H4 (cell line): ENCODE measurements at places on chromosomes 12 and 14.

GRCh38 chr14:22861651-22862050, 9.9 kb upstream of the LRP10 start:
- no peak for DNase-seq

DNA sequence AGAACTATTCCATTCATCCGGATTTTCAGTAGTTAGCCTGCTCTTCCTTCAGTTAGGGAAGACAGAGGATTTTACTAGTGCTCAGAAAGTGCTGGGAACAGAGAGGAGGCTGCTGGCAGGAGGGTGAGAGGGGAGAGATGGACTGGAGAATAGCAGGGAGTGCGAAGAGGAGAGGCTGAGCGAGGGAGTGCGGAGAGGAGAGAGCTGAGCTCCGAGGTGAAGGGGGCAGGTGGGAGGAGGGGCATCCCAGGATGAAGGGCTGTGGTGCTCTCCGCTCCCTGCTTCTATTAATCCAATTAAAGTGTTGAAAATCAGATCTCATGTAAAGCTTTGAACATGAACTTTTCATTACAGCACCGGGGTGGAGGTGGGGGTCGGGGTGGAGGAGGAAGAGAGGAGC, 20.4 kb upstream of the SMOC1 start:
- DNase-seq: no peak

DNA sequence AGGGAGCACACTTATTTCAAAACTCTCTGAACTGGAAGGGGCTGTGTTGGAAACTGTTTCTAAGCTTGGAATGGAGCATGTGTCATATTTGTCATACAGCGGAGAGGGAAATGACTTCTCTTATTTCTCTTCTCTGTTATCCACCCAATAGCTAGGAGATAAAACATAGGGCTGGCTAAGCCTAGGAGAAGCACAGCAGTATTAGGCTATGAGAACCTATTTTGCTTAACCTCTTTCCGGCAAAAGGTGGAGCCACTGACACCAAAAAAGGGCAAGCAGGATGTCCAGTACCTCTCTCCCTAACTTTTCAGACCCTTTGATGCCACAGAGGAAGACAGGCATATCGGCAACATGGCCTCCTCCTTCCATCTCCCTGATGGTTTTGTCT, 148.3 kb downstream of the CRADD start:
- no peak for DNase-seq

- peak; percentile 61 for DNase-seq
Measured at GRCh38 chr14:20657216-20658211, 16.0 kb upstream of the OR6S1 start.

DNA sequence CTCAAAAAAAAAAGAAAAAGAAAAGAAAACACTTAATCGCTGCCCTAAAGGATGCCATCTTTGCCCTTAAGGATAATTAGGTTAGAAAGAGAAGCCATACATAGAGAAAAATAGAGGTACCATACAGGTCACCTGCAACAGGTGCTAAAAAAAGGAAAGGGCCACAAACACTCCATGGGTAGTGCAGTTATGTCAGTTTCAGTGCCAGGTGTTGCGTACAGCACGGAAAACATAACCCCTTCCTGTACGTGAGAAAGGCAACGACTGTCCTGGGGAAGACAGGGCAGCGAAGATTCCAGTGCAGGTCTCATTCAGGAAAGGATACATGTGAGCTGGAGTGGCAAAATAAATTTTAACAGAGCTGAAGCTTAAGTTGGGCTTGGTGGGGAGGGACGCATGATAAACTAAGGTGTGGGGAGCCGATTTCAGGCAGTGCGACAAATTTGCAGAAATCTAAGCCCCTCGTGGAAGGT, 553 bp upstream of the DAZAP2 start:
- DNase-seq: no peak

- peak; percentile 32 for DNase-seq
Measured at GRCh38 chr12:105382771-105383622, 52.5 kb downstream of the C12orf75 start.

- no peak for DNase-seq
Measured at GRCh38 chr12:104740668-104741067, 217.4 kb downstream of the SLC41A2 start.

GRCh38 chr12:25100194-25101091, 94.5 kb downstream of the DNAI7 start:
- DNase-seq: no peak

DNA sequence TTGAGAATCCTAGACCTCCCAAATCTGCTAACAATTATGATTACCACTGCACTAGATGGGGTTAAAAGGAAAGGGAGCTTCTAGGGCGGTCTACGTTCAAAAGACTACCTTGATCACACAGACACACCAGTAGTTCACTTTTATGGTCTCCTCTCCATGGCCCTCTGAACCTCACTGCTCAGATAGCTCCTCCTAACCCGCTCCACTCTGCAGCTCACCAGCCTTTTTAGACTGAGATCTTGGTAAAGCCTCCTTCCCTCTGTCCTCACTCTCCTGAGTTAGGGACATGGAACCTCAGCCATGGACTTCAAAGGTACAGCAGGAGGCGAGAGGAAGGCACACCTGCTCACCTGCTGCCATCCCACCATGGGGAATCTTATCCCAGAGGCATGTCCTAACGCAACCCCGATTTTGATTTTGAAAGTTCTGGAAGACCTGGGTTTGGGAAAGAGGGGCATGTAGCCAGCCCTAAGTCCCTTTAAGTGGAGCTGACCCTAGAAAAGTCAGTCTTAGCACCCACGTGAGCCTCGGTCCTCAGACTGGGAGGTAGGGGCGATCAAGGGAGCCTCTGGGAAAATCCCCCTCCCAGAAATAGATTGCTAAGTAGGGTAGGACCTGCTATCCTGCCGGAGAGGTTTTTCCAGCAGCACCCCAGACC, 1.3 kb downstream of the ZNF219 start:
- DNase-seq: no peak

- DNase-seq: no peak
Measured at GRCh38 chr14:24607635-24608514, 1.6 kb downstream of the GZMH start.

DNA sequence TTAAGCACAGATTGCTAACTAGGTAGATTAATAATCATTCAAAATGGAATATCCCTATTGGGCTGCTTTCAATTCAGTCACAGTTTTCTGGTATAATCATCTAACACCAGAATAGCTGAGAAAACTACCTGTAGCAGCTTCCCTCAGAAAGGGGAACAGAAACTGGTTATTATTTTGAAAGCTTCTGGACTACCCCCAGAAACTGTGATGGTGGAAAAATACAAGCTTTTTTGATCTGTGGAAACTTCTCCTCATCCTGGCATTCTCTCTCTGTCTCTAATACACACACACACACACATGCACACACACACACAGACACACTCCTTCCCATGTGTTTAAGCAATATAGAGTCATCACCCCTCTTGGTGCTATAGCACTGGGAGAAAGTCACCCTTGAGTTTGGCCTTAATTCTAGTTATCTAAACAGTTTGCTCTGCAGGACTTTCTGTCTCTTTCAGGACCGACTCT, 251.5 kb upstream of the LMO3 start:
- no peak for DNase-seq

DNA sequence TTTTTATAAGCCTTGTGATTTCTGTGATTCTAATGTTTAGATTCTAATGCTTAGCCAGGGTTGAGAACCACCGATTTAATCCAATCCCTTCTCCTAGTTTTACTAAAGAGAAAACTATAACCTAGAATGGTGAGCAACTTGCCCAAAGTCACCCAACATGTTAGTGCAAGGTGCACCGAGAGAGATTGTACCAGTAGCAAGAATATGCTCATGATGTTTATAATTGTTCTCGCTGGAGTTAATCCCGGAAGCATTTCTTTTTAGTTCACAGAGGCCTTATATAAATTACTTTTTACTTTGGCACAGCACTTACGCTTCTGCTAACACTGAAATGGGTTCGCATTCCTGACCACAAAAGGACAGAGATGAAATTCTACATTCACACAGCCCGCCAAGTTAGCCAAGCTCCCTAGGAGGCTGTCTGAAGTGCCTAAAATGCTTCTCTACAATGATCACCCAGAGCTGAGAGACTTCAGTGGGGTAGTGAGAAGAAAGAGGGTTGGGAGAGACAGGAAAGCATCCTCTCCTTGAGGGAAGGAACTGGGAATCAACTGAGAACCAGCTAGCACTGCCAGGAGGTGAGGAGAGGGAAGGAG, 579 bp upstream of the BLOC1S1 start:
- DNase-seq: no peak

DNA sequence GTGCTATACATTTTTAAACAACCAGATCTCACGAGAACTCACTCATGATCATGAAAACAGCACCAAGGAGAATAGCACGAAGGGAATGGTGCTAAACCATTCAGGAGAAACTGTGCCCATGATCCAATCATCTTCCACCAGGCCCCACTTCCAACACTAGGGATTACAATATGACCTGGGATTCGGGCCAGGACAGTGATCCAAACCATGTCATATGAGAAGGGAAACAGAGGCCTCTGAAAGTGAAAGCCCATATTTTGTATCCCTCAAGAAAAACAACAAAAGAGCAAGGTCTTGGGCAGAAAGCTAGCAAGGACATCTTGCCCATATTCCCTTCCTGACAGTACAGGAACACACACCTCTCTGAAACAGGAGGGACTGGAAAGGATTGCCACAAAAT, 163.9 kb upstream of the VASH1 start:
- DNase-seq: no peak

DNA sequence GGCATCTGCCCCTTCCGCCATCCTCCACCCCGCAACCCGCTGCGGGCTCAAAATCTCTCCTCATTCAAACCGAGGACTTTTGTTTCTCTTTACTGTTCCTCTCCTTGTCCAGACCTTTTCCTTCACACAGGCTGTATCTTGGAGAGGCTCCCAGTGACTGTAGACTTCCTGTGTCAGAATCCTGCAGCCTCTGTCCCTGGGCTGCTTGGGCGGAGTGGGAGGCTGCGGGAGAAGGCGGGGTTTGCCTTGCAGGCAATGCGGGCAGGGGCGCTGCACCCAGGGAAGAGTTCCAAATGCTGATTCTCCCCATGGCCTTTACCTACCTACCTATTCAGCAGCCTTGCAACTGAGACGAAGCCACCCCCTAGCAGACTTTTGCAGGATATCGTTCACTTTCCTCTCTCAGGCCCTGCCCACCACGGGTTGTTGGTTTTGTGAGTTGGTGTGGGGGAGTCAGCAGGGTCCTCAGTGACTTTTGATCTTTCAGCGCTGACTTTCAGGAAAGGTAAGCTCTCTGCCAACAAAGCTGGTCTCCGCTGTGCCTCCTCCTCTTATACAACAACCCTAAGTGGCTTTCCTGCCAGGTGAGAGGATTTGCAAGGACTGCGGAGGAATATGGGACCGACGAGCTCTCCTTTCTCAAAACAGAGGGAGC, 79.0 kb upstream of the KCNA1 start:
- DNase-seq: no peak

DNA sequence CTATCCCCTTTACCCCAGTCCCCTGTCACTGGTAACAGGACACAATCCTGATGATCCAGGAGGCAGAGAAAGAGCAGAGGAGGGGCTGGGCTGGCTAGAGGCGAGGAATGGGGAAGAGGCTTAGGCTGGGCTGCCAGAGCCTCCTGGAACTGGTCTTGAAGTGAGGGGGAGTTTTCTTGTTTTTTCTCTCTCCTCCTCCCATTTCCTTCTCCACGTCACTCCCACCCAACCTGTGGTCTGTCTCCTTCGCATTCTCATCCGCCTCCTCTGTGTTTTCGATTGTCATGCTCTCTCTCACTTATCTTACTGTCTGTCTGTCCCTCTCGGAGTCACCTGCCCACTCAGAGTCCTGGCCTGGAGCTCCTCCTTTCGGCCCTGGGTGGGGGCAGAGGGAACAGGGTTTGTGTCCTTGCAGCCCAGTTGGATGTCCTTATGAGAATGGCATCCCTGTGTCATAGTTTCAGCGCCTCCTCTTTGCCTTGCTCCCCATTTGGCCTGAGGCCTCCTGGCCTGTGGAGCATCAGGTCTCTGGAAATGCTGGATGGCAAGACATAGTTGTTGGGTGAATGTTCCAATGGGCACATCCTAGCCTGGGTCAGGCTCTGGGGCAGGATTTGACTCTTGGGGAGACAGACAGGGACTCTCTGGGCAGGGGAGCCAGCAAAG, 3.4 kb upstream of the KRT80 start:
- peak; percentile 41 for DNase-seq

GRCh38 chr12:123089631-123090353, 61.1 kb downstream of the PITPNM2 start:
- DNase-seq: peak; percentile 92

DNA sequence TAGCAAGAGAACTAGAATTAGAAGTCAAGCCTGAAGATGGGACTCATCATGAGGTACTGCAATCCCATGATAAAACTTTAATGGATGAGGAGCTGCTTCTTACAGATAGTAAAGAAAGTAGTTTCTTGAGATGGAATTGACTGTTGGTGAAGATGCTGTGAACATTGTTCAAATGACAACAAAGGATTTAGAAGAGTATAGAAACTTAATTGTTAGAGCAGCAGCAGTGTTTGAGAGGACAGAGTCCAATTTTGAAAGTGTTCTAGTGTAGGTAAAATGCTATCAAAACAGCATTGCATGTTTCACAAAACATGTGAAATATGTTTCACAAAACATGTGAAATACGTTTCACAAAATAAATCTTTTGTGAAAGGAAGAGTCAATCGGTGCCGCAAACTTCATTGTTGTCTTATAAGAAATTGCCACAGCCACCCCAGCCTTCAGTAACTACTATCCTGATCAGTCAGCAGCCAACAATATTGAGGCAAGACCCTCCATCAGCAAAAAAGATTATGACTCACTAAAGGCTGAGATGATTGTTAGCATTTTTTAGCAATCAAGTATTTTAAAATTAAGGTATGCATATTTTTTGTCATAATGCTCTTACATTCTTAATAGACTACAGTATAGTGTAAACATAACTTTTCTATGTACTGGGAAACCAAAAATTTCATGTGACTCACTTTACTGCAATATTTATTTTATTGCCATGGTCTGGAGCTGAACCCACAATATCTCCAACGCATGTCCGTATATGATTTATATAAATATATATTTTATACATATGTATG, 173.4 kb upstream of the BMP4 start:
- no peak for DNase-seq

GRCh38 chr12:53220694-53221202, 11.3 kb downstream of the RARG start:
- peak; percentile 92 for DNase-seq

DNA sequence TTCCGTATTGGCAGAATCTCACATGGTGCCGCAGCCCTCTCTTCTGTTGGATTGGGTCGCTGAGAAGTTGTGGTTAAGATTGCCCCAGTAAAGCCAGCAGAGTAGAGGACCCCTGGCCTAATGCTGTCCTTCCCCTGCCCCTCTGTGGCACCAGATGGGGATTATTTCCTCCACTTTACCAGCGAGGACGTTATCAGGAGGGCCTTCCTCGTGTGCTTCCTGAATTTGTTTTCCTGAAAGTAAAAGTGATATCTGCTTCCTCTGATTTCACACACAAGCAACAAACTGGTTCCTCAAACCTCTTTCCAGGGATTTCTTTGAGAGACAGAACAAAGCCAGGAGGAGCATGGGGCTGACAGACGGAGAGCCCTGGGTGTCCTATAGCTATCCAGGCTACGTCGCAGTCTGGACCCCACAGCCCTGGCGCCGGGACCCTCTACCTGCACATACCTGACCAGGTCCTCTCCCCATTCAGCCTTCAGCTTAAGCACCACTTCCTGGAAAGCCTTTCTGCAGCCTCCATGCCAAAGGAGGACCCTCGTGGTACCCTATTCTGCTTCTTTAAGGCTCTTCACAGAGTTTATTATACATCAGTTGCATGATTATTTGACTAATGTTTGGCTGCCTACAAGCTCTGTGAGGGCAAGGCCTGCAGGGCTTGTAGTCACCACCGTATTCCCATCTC, 314.8 kb upstream of the FKBP4 start:
- DNase-seq: no peak
